ENCODE measurements at places on chromosomes 16 and 17.

DNA sequence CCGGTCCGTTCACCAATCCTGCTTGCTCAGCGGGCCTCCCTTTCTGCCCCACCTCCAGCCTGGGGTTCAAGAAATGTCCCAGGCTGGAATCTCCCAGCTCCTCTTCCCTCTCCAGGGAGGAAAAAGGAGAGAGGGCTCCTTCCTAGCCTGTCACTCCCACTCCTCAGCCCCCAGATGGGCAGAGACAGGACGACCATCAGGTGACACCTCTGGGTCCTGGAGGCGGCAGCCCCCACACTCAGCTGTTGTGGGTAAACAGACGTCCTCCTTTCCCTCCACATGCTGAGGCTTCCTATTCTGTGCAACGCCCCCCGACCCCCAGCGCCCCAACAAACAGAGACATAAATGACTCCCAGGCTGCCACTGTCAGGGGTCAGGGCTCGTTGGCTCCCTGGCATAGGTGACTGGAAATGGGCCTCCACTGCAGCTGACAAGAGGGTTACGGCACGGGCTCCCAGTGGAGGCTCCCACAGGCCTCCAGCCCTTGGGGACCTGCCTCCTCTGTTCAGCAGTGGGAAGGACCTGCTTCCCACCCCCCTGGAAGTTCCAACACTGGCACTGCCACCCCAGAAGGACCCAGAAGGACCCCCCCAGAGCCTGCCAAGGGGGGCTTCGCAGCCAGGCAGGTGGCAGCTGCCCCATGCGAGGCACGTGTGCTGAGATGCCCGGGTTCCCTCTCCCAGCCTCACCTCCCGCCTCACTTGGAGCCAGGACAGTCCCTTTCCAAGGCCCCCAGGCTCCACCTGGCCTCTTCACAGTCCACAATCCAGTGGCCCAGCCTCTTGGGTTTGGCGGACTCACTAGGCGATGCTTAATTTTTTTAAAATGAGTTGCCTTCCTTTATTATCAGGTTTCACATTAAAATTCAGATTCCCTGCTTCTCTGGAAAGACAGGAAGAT is 232.3 kb downstream of the KATNIP start:
- DNase-seq: no peak

- DNase-seq: no peak
Observed at GRCh38 chr17:82092995-82093751, 4.9 kb downstream of the FASN start.

DNA sequence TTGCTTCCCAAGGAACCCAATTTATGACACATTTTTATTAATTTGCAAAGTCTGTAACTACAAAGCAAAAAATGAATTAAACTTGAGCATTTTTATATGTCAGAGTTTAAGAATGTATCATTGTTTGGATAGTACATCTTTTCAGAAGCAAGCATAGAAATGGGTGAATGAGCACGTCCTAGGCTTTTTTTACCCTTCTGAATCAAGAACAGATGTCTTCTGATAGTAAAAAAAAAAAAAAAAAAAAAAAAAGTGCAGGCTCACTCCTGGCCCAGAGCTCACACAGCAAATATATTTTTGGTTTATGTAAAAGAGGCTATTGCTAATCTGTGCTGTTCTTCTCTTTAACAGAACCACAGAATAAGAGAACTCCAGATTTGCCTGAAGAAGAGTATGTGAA is 6.3 kb downstream of the TERF2IP start:
- peak; percentile 75 for DNase-seq

- peak; percentile 87 for DNase-seq
Observed at GRCh38 chr17:57097832-57098421, 12.9 kb downstream of the AKAP1 start.

DNA sequence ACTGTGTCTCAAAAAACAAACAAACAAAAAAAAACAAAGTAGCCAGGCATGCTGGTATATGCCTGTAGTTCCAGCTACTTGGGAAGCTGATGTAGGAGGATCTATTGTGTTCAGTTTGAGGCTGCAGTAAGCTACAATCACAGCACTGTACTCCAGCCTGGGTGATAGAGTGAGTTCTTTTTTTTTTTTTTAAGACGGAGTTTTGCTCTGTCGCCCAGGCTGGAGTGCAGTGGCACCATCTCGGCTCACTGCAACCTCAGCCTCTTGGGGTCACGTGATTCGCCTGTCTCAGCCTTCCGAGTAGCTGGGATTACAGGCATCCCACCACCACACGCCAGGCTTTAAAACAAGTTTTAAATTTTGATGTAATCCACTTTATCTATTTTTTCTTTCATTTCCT is 80.2 kb upstream of the STAC2 start:
- no peak for DNase-seq

- peak; percentile 80 for DNase-seq
Observed at GRCh38 chr16:89422905-89423630, 67.3 kb downstream of the ANKRD11 start.

- DNase-seq: no peak
Observed at GRCh38 chr17:27360507-27360906, 66.6 kb downstream of the WSB1 start.

DNA sequence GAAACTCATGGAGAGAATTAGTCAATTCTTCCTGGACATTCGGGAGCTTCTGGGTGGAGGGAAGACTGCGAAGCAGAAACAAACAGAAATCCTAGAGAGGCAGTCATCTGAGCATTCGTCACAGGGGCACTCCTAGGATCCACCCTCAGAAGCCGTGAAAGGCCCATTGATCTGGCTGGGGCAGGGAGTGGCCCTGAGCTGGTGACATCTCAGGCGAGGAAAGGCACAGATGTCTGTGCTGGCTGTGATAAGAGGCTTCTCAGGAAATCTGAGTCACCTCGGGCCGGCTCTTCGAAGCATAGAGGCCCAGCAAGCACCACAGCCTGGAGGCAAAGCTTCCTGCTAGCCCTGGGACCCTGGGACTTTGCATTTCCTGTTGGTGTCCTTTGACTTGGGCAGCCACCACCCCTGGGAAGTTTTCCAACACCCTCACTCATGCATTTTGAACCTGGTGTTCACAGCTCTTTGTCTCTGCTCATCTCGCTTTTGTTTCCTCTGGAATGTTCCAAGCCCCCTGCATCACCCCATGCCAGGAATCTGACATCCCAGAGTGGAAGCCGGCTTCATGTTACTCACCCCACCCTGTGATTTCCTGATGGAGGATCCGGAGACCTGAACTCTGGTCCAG is 23.3 kb upstream of the CDRT4 start:
- peak; percentile 73 for DNase-seq

DNA sequence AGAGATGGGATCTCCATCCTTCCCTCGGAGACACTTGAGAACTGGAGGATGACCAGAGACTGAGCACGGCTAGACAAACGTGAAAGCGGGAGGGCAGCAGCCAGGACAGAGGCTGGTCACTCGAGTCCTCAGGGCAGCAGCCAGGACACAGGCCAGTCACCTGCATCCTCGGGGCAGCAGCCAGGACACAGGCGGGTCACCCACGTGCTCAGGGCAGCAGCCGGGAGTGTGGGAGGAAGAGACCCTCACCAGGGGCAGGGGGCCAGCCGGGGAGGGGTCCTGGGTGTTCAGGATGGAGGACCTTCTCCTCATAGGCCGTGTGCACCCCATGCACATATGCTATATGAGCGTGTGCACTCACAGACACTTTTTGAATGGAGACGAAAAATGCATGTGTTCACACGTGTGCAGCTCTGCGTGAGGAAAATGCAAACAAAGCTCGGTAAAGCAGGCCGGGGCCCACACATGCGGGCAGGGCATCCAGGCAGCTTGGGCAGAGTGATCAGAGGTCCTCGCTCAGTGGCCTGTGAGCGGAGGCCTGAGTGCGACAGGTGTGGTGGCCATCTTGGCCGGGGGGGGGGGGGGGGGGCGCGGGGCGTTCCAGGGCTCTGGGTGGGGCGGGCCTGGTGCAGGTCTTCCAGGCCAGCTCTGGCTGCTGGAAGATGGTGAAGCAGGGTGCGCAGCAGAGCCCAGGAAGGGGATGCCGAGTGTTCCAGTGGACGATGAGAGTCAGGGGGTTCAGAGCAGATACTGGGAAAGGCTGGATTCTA is 26.7 kb downstream of the ZNF469 start:
- no peak for DNase-seq

GRCh38 chr17:47941246-47942095 is at the start of gene PNPO:
Gene PNPO, plus strand, starts transcription at chr17:47941571. Its CDS starts 105 bp downstream, at chr17:47941676.
- peak; percentile 98 for DNase-seq

DNA sequence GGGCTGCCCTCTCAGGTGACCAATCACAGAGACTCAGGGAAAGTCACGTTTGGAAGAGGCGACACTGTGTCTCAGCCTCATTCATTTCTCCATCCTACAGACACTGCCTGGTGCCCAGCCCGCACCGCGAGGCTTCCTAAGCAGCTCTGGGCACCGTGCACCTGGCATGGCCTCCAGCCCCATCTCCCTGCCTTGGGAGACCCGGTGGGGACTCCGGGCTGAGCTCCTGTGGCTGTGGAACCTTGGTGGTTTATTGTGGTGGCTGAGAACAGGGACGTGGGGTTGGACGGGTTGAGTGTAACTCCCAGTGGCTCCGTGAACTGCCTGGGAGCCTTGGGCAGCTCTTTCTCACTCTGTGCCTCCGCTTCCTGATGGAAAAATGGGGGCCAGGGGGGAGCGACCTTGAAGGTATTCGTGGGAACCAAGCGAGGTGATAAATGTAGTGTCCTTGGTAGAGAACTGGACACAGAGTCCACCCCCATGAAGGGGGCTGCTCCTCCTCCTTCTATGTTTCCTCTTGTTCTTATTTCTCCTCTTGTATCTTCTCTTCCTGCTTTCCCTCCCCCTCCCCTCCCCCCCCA is 215.4 kb downstream of the SEC14L1 start:
- DNase-seq: no peak

DNA sequence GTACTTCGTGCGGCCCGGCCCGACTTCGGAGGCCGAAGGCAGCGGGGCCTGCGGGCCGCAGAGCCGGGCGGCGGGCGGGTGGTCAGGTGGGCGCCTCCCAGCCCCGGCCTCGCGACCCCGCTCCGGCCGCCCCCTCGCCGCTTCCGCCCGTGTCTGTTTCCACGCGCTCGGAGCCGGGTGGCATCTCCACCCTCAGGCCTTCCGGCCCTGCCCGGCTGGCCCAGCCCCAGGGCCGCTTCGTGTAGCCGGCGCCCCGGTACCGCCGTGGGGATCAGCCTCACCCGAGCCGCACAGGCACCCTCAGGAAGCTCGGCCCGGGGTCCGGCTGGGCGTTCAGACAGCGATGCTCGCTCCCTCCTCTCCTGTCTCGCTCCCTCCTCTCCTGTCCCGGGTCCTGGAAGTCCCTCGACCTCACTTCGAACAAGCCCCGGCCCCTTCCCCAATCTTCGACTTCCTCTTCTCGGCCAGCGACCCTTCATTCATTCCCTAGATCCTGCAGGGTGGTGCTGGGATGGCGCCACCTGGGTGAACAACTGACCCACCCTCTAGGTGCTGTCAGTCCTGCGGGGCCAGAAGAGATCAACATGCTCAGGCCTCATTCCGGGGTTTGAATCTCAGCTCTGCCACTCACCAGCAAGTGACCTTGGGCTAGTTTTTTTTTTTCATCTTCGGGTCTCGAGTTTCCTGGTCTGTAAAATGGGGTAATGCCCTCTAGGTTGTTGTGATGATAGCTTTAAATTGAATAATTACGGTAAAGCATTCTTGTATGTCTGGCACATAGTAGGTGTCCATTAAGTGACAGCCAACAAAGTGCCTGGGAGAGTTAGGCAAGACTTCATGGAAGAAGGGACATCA is 610 bp downstream of the VPS4A start:
- DNase-seq: no peak

- no peak for DNase-seq
Observed at GRCh38 chr17:71740866-71741265, 380.0 kb upstream of the SOX9 start.

DNA sequence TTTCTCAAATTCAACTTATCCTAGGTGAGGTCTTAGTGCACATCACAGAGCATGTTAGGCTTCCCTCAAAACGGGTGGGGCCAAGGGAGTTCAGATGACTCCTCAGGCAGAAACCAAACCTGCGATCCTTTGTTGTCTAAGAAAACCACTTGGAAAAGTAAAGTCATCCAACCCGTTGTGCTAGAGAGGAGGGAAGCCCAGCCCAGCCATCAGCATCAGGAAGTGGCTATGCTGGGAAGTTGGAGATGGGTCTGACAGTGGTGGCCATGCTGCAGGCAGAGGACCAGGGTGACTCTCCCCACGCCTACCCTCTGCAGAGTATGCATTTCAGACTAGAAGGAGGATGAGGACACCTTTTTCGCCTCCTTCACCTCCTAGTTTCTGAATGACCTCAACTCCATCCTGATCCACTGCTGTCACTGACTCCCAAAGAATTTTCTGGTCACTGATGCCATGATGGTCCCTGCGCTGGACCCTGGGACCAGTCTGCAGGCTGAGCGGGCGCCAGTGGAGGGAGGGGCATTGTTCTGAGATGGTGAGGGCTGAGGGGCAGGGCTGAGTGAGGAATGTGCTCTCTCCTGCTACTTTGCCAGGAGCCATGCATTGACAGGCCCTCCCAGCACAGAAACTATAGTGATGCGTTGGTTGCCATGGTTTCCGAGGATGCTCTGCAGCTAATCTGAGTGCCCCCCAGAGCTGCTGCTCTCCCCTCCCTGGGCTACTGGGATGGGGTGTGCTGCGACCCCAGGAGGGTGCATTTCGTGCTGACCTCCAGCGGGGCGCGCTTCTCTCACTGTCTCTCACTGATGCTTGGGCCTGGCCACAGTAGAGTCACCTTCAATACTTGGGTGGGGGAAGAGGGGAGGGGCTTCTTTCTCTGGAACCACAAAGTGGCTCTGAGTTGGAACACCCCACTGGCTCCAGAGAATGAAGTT is 20.4 kb downstream of the ALOX12B start:
- DNase-seq: no peak

- DNase-seq: no peak
Observed at GRCh38 chr16:2924901-2925755, 13.4 kb downstream of the FLYWCH1 start.

Measured in fibroblast of mammary gland (primary cell).